ENCODE measurements at places on chromosomes 6 and 20.

- DNase-seq = no peak
Measured at GRCh38 chr6:300494-301198, 8.4 kb downstream of the DUSP22 start.

DNA sequence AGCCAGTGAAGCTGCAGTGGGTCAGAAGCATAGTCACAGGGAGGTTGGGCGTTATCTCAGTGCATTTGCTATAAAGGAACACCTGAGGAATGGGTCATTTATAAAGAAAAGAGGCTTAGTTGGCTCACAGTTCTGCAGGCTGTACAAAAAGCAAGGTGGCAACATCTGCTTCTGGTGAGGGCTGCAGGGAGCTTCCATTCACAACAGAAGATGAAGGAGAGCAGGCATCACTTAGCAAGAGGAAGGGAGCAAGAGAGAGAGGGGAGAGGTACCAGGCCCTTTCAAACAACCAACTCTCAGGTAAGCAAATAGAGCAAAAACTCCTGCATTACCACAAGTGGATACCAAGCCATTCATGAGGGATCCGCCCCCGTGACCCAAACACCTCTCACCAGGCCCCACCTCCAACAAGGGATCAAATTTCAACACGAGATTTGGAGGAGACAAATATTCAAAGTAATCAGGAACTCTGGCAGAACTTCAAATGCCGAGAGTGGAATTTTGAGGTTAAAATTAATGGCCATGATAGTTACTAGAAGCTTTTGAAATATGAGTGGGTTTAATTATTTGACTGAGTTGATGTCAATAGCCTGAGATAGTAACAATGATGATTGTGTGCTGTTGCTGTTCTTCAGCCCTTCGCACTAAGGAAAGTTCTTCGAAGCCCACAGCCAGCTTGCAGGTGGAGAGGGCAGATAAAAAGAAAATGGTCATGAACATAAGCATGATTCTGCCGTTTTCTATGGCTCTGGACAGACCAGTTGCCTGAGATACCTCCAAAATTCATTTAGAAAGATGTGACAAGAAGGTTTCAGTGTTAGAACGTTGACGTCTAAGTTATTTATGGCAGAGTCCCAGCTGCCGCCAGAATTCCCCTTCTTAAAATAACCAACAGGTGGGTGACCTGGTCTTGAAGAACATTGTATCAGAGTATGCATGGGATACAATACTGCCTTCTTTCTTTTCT, 55.3 kb upstream of the ADTRP start:
- DNase-seq = no peak

DNA sequence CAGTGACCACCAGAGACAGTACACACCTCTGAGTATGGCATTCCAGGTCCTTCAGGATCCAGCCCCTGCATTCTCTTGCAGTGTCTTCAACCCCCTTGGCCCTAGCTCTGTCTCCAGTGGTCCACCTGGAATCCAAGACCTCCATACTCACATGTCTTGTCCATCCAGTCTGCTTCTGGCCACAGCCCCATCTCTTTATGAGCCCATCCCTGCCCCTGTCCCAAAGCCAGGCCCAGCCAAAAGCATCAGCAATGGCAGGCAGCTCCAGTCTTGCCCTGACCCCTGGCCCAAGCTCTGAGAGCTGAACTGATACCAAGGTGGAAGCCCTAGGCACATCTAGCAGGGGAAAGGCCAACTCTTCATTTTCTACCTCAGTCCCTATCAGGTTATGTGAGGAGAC, 119.6 kb upstream of the PTPRT start:
- no peak for DNase-seq

DNA sequence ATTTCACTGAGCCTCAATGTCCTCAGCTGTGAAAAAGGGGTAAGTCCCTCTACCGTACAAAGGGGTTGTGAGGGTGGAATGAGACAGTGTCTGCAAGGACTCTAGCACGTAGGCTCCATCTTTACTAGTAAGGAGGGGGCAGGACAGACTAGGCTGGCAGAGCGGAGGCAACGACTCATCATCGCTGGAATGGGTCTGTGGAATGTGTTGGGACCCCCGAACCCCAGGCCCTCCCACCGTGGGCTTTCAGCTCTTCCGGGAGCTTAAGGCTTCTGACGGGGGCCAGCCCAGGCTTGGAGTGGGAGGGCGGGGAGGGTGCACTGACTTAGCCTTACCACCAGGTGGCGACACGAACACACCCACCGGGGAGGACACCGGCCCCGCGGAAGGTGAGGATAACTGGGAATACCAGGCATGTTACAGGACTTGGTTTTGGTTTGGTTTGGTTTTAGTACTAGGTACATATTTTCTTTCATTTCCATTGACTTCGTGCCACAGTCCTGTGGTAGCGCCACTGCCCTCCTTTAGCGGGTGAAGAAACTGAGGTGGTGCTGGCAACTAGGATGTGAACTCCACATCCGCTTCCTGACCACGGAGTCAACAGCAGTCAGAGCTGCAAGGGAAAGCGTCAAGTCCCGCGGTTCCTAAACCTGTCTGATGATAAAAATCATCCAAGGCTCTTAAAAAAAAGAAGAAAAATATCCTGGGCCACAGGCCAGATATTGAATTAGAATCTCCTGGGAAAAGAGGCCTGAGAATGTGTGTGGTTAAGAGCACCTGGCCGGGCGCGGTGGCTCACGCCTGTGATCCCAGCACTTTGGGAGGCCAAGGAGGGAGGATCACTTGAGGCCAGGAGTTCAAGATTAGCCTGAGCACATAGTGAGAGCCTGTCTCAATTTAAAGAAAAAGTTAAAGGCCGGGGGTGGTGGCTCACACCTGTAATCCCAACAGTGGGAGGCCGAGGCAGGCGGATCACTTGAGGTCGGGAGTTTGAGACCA, 10.3 kb upstream of the TULP1 start:
- DNase-seq = peak; percentile 90

GRCh38 chr20:44056010-44056698, 130.8 kb downstream of the JPH2 start:
- peak; percentile 46 for DNase-seq

DNA sequence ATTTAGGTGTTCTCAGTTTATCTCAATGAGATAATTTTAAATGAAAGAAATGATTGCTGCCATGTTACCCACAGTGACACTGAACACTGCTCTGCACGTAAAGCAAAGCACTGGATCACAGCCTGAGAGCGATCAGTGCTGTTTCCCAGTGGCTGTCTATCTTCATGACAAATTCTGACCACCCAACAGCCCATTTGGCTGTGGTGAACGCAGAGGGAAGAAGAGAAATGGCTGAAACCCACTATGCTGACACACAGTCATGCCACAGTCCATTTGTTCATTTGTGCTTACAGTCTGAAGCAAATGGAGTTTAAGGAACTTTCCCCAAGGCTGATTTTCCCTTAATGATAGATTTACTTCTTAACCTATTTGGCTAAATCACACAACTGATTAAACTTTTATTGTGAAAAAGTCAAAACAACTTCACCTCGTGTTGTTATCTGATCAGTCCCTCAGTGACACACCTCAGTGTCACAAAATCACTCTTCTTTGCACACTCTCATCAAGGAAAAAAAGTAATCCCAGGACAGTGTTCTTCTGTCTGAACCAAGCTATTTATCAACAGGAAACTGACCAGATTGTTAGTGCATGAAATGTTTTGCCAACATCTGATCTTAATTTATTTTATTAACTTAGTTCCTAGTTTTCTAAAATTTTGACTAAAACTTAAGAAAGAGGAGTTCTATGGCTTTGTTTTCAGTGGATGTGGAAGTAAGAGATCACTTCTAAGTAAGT, 225.1 kb downstream of the TBX18 start:
- no peak for DNase-seq
